WTC11 (cell line): ENCODE measurements at places on chromosomes 3 and 15.

- no peak for DNase-seq
Measured at GRCh38 chr3:173591401-173591800, 193.9 kb downstream of the NLGN1 start.

DNA sequence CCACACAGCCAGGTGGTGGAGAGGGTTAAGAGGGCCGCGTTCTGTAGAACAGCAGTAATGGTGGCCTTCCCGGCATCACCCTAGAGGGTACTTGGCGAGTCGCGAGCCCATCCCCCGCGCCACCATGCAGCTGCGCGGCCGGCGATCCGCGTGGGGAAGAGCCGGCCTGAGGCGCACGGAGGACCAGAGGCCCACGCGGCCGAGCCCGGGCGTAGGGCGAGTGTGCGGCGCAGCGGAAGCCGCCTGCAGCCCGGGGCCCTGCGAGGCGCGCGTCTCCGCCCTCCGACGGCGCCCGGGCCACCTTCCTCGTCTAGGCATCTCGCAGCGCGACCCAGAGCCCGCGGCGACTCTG is 423 bp downstream of the TKT start:
- no peak for DNase-seq

- DNase-seq, result no peak
Measured at GRCh38 chr3:47643092-47643491, 64.4 kb upstream of the CSPG5 start.

GRCh38 chr3:73228437-73228836 is 167.0 kb downstream of the EBLN2 start:
- DNase-seq, result no peak

GRCh38 chr3:184694716-184695115 is 17.1 kb downstream of the MAGEF1 start:
- DNase-seq, result no peak

DNA sequence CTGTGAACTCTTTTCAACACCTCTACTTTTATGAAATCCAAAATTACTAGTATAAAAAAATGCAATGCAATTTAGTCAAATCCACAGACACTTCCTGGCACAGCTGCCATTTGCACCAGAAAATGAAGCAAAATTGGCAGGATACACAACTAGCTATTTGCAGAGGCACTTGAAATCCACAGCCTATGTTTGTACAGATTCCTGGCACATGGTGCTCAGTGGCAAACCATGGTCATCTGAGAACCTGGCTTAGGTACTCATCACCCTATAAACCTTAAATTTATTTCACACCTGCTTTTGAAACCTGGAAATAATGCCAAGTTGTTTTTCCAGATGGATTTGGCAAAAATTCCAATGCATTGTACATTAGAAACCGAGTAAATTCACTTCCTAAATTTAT is 20.2 kb upstream of the PPM1L start:
- no peak for DNase-seq

GRCh38 chr3:49754536-49754935 is 30.8 kb upstream of the GMPPB start:
- DNase-seq, result no peak
